ENCODE measurements at places on chromosomes 11 and 22.

DNA sequence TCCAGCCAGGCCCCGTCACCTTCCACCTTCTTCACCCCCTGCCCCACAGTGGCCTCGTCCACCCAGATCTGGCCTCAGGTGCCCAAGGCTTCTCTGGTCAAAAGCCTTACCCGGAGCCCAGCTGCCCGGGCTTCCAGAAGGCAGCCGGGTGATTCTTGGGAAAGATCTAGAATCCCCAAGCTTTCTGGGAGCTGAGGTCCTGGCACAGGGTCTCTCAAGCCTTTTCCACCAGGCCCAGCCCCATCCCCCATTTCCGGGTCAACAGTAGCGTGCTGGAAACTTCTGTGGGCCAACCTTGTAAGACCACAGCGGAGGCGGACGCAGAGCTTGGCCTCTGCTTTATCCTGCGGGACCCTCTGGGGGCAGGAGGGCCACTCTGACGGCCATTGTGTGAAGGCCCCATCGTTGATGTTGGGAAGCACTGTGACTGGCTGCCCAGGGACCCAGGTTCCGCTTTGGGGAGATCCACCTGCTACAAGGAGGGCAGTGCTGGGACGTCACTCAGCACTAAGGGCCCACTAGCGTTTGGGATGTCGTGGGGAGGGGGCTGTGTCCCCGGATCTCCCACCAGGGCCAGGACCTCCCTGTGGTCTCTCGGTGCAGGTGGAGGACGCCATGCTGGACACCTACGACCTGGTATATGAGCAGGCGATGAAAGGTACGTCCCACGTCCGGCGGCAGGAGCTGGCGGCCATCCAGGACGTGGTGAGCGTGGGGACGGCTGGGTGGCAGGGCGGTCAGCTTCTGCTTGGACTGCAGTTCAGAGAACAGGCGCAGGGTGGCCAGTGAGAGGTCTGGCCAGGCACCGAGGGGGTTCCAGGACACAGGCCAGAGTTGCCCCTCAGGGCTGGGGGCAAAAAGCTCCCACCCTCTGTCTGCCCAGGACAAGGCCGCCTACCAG, 11.5 kb downstream of the TSPAN32 start:
- DNase-seq, result no peak
- no peak overlapping the region for H3K4me3 ChIP-seq
- peaks cover 9% of the 10 kb centered on the region for H3K4me1 ChIP-seq

DNA sequence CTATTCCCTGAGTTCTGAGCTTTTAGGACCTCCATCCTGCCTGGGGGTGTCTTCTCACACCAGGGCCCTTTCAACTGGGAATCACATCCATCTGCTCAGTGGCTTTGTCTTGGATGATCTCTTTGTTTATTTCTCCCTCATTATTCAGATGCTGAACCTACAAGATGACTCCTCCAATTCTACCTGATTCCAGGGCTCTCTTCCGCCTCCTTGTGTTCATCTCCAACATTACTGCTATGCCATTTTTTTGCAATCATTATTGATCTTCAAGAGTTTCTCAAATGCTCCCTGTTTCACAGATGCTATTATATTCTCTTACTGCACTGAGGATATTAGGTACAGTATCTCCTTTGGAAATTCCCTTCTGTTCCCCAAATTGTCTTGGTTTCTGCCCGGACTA, 307.7 kb downstream of the SHANK2 start:
- no peak overlapping the region for H3K27ac ChIP-seq
- DNase-seq, result no peak
- no peaks in the 10 kb centered on the region for H3K36me3 ChIP-seq
- no peak overlapping the region for H3K4me3 ChIP-seq
- peaks cover 32% of the 10 kb centered on the region for H3K27me3 ChIP-seq

DNA sequence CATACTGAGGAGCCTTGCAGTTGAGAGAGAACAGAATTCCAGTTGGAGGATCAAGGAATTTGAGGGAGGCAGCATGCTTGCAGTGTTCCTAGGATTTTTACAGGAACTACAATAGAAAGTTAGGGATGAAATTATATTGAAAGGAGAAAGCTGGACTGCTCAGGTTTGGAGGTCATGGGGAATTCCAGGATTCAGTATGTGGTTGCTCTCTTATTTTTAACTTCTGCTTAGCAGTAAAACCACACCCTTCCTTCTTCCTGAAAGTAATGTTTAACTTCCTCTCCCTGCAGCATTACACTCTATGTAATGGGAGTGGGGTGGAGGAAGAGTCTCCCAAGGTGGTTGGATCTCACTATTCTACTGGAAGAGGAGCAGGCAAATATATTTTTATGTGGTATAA, 31.3 kb downstream of the CTNND1 start:
- no peak overlapping the region for H3K27ac ChIP-seq
- DNase-seq, result no peak
- H3K4me3 ChIP-seq, result no peak overlapping the region
- H3K4me1 ChIP-seq, result peaks cover 12% of the 10 kb centered on the region
- peaks cover 72% of the 10 kb centered on the region for H3K36me3 ChIP-seq
- peaks cover 4% of the 10 kb centered on the region for H3K27me3 ChIP-seq

- peak overlapping the region; percentile 35 for H3K4me3 ChIP-seq
- no peaks in the 10 kb centered on the region for H3K36me3 ChIP-seq
- peaks cover 46% of the 10 kb centered on the region for H3K27me3 ChIP-seq
- no peak for DNase-seq
- peaks cover 41% of the 10 kb centered on the region for H3K4me1 ChIP-seq
These were observed 4.8 kb upstream of the ELFN2 start for GRCh38 chr22:37431801-37432707.

DNA sequence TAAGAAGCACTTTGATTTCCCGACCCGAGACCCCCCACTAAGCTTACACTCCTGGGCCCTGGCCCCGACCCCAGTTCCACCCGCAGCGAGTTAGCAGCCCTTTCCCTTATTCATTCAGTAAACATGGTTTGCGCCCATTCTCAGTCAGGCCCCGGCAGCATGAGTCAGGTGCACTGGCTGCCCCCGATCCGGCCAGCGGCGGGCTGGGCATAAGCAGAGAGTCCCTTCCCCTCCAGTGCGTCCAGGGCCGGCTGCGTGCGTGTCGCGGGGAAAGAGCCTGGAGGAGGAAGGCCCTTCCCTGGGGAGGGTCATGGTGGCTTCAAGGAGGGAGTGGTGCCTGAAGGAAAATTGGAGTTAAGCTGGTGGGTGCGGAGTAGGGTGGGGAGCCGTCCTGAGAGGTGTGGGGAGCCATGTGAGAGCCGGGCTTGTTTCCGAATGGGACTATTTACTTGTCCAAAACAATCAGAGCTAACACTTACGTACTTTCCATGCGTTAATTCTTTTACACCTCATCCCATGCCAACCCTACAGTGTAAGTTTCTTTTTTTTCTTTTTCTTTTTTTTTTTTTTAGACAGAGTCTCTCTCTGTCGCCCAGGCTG, 657 bp downstream of the IGHMBP2 start:
- peak overlapping the region; percentile 82 for H3K27ac ChIP-seq
- H3K36me3 ChIP-seq, result peaks cover 26% of the 10 kb centered on the region
- H3K4me3 ChIP-seq, result peak overlapping the region; percentile 97
- H3K27me3 ChIP-seq, result no peaks in the 10 kb centered on the region
- DNase-seq, result peak; percentile 58

DNA sequence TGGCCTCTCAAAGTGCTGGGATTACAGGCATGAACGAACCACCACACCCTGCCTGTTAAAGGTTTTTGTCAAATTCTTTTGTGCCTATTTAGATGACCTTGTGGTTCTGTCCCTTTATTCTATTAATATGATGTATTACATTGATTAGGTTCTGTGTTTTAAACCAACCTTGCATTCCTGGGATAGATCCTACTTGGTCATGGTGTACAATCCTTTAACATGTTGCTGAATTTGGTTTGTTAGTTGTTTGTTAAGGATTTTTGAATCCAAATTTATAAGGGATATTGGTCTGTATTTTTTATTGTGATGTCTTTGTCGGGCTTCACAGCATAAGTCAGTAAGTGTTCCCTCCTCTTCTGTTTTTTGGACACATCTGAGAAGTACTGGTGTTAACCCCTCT, 29.0 kb upstream of the CLDN5 start:
- no peaks in the 10 kb centered on the region for H3K36me3 ChIP-seq
- no peak for DNase-seq
- H3K27me3 ChIP-seq, result peaks cover 6% of the 10 kb centered on the region
- H3K4me3 ChIP-seq, result no peak overlapping the region
- H3K27ac ChIP-seq, result no peak overlapping the region

DNA sequence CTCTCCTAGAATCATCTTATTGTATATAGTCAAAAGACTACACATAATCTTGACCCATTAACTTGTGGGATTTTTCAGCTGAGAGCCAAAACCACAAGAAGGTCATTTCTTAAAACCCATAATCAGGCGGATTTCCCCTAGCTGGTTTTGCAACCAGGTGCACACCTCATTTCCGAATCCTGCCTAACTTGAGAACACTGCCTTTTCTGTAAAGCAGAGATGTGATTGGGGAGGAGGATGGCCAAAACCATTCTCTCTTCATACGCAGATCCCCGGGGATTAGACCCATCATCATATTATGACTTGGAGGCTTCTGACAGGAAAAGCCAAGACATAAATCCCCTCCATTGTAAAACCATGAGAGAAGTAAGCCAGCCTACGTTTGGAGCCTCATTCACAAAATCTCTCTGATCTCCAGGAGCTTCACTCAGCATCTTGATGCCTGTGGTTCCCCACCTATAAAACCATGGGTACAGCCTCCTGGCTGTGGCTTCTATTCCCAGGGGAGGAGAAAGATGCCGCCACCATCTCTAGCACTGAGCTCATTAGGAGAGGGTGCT, 191.3 kb downstream of the KIF18A start:
- DNase-seq, result no peak
- no peak overlapping the region for H3K4me3 ChIP-seq
- no peak overlapping the region for H3K27ac ChIP-seq
- no peaks in the 10 kb centered on the region for H3K27me3 ChIP-seq
- H3K4me1 ChIP-seq, result peaks cover 5% of the 10 kb centered on the region

DNA sequence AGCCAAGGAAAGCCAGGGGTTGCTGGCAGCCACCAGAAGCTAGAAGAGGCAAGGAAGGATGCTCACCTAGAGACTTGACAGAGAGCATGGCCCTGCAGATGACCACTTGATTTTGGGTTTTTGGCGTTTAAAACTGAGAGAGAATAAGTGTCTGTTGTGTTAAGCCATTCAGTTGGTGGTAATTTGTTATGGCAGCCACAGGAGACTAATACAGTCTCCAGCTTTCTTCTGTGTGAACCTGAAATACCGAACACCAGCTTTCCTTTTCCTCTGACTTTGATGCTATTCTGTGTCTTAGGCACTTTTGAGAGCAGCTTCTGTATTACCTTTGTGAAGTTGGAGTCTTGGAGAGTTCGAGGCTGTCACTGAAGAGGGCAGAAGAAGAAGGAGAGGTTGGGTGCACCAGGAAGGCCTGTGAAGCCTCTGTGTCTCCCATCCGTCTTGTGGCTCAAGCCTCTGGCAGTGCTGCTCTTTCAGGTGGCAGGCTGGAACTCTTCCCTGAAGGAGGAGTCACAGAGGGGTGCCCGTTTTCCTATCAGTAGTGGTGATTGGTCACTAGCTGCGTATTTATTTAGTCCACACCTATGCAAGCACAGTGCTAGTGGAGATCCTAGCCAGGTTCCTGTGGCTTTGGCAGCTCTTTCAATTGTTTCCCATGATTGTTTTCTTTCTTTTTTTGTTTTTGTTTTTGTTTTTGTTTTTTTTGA, 2.5 kb downstream of the TBC1D22A start:
- H3K4me1 ChIP-seq, result peaks cover 74% of the 10 kb centered on the region
- no peak overlapping the region for H3K27ac ChIP-seq
- H3K36me3 ChIP-seq, result peaks cover 4% of the 10 kb centered on the region

- H3K27ac ChIP-seq, result peak overlapping the region; percentile 55
- H3K36me3 ChIP-seq, result peaks cover 22% of the 10 kb centered on the region
- peaks cover 19% of the 10 kb centered on the region for H3K4me1 ChIP-seq
These were observed 18.1 kb downstream of the DGCR2 start for GRCh38 chr22:19103880-19104821.

- no peak overlapping the region for H3K27ac ChIP-seq
- peaks cover 23% of the 10 kb centered on the region for H3K36me3 ChIP-seq
- H3K4me3 ChIP-seq, result peak overlapping the region; percentile 4
- peaks cover 81% of the 10 kb centered on the region for H3K4me1 ChIP-seq
These were observed 2.4 kb downstream of the RPS19BP1 start for GRCh38 chr22:39530116-39530515.

DNA sequence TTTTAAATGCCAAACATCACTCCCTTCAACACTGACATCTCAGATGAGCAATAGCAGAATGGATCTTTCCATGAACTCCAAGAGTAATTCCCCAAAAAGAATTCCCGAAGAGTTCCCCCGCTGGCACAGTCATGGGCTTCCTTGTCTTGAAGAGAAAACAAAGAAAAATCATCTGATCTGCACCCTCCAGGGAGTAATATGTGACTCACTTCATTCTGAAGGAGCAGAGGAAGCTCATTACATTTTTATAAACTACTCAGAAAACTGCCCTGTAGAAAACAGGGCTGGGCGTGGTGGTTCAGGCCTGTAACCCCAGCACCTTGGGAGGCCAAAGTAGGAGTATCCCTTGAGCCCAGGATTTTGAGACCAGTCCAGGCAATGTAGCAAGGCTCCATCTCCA, 35.7 kb downstream of the CELSR1 start:
- no peak for DNase-seq
- H3K36me3 ChIP-seq, result peaks cover 5% of the 10 kb centered on the region
- no peak overlapping the region for H3K27ac ChIP-seq
- no peak overlapping the region for H3K4me3 ChIP-seq

GRCh38 chr22:30742291-30743256, 47.9 kb downstream of the OSBP2 start:
- H3K27me3 ChIP-seq, result peaks cover 20% of the 10 kb centered on the region
- no peak for DNase-seq
- H3K4me3 ChIP-seq, result no peak overlapping the region
- no peaks in the 10 kb centered on the region for H3K36me3 ChIP-seq

DNA sequence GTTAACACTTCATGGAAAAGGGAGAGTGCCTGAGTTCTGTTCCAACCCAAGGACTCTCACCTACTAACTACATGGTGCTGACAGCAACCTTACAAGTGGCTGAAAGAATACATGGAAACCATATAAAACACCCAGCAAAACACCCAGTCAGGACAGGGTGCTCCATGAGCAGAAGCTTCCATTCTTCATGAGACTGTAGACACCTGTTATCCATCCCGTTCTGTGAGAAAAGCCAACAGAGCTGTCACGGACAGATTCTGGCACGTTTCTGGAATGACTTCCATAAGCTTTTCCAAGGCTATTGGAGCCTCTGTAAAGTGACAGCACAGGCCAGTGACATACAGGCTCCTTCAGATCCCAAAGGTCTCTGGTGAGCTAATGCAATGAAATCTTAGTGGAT, 23.2 kb downstream of the PRR14L start:
- no peak overlapping the region for H3K4me3 ChIP-seq
- no peaks in the 10 kb centered on the region for H3K4me1 ChIP-seq
- no peaks in the 10 kb centered on the region for H3K27me3 ChIP-seq
- peaks cover 52% of the 10 kb centered on the region for H3K36me3 ChIP-seq
- DNase-seq, result no peak
- H3K27ac ChIP-seq, result peak overlapping the region; percentile 29

GRCh38 chr22:19325296-19325948, 33.9 kb upstream of the CLTCL1 start:
- DNase-seq, result no peak
- peaks cover 7% of the 10 kb centered on the region for H3K27me3 ChIP-seq
- no peaks in the 10 kb centered on the region for H3K4me1 ChIP-seq
- H3K36me3 ChIP-seq, result peaks cover 68% of the 10 kb centered on the region
- no peak overlapping the region for H3K27ac ChIP-seq

- no peaks in the 10 kb centered on the region for H3K27me3 ChIP-seq
- H3K27ac ChIP-seq, result peak overlapping the region; percentile 64
- no peak overlapping the region for H3K4me3 ChIP-seq
- H3K36me3 ChIP-seq, result no peaks in the 10 kb centered on the region
- no peak for DNase-seq
- peaks cover 11% of the 10 kb centered on the region for H3K4me1 ChIP-seq
These were observed 196.7 kb upstream of the GUCY1A2 start for GRCh38 chr11:107215010-107215409.

GRCh38 chr11:101574886-101575285, 8.9 kb downstream of the TRPC6 start:
- H3K4me3 ChIP-seq, result no peak overlapping the region
- H3K27ac ChIP-seq, result no peak overlapping the region
- peaks cover 7% of the 10 kb centered on the region for H3K27me3 ChIP-seq
